ENCODE measurements at places on chromosomes 2 and 18.

GRCh38 chr18:71362140-71362539 lies 1073.3 kb downstream of the SOCS6 start:
- no peak for DNase-seq

- no peak for DNase-seq
These were observed 372.6 kb downstream of the RPRM start for GRCh38 chr2:153105829-153106578.

- peak; percentile 64 for DNase-seq
These were observed 649 bp upstream of the CLIP4 start for GRCh38 chr2:29114586-29114945.

DNA sequence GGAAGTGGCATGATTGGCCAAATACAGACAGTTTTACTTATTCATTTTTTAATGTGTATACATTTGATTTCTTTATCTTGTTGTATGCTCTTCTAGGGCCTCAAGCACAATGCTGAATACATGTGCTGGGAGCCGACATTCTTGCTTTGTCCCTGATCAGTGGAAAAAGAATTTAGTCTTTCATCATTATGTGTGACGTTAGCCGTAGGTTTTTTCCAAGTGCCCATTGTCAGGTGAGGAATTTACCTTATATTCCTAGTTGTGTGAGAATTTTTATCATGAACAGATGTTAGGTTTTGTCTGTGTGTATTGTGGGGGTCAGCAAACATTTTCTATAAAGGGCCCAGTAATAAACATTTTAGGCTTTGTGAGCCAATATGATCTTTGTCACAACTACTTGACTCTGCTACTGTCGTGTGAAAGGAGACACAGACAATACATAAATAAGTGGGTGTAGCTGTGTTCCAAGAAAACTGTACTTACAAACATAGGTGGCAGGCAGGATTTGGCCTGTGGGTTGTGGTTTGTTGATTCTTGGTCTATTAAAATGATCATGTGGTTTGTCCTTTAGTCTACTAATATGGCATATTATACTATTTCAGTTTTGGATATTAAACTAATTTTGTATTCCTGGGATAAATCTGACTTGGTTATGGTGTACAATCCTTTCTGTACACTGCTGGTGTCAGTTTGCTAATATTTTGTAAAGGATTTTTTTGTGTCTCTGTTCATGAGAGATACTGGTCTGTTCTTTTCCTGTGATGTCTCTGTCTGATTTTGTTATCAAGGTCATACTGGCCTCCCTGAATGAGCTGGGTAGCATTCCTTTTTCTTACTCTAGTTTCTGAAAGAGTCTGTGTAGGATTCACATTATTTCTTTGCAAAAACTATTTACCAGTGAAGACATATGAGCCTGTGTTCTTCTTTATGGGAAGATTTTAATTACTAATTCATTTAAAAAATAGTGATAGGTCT lies 132.2 kb upstream of the SMAD7 start:
- DNase-seq: no peak

GRCh38 chr18:74563999-74564398 lies 29.7 kb downstream of the CNDP1 start:
- no peak for DNase-seq

GRCh38 chr2:100391735-100392515 lies 25.5 kb downstream of the CHST10 start:
- DNase-seq: no peak

DNA sequence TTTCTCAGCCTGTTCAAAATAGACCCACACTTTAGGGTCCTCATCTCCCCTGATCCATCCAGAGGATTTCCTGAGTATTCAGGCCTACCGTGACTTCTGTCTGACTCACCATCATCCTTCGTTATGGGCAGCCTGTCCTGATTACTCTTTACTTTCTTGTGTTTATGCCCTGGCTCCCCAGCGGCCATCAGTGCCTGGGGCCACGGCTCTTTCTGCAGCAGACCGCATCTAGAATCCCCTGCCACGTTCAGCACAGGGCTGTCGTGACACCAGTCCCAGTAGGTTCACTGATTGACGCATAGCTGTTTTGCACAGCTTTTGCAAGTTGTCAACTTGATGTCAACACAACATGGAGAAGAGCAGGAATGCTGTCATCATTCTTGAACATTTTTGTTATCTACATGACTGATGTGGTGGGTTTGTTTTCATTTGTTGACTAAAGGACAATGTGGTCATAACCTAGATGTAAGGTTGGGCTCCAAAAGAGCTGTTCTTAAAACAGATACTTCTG lies 225.6 kb downstream of the HAUS1 start:
- DNase-seq: no peak

DNA sequence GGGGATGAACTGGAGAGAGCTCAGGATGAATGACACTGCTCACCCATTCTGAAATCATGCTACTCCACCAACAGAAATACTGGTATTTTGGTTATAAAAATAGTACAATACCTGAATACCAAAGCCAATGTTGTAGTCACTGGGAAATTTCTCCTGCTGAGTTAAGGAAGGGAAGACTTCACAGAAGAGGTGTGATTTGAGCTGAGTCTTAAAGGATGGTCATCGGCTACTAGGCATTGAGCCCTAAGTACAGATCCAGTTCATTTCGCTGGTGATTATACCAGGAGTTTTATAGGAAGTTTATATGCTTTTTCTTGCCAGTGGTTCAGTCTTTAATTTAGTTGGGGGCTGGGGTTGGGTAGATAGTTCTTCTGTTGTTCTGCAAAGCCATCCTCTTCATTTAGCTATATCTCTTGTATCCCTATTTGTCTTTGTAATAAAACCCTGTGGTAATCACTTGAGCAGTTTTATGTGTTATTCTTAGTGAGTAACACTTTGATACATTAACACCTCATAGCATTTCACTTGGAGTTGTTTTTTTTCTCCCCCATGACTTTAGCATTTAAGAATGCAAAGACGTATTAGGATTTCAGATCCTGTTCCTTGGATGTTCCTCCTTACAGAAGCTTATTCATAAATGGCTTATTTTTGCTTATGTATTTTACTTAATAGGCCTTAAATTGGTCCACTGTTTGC lies 239.9 kb upstream of the FOSL2 start:
- no peak for DNase-seq

- DNase-seq: no peak
These were observed 90.1 kb downstream of the MYCN start for GRCh38 chr2:16030206-16031057.

DNA sequence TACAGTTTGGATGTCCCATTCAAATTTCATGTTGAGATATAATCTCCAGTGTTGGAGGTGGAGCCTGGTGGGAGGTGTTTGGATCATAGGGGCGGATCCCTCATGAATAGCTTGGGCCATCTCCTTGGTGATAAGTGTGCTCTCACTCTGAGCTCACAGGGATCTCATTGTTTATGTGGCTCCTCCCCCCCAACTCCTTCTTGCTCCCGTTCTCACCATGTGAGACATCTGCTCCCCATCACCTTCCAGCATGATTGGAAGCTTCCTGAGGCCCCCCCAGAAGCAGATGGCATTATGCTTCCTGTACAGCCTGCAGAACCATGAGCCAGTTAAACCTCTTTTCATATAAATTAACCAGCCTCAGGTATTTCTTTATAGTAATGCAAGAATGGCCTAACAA lies 3.0 kb upstream of the INPP1 start:
- no peak for DNase-seq

GRCh38 chr2:225556461-225556860 lies 157.0 kb downstream of the NYAP2 start:
- DNase-seq: no peak

DNA sequence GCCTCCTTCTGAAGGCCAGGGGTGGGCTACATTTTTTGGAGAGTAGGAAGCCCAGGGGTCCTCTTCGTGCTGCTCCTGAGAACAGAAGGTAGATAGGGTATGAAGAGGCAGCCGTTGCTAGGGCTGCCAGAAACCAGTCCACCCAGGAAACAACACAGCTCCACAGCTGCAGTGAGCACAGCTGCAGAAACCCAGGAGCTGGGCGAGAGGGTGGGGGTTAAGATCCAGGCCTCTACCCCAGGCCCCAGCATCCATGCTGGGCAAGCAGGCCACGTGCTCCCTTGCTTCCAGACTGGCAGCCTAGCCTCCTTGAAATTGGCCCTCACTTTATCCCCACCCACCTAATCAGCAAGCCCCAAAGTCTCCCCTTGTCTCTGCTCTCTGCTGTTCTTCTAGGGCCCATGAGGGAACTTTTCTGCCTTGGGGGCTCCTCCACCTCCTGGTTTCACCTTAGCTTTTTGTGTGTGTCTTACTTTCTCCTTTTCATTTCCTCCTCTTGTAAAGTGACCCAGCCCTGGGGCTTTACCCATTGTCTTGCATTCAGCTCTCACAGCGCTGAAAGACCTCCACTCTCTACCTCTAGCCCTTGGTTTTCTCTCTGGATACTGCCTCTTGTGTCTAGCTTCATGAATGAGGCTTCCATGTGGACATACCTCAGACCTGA lies 30.7 kb downstream of the STON1 start:
- no peak for DNase-seq

DNA sequence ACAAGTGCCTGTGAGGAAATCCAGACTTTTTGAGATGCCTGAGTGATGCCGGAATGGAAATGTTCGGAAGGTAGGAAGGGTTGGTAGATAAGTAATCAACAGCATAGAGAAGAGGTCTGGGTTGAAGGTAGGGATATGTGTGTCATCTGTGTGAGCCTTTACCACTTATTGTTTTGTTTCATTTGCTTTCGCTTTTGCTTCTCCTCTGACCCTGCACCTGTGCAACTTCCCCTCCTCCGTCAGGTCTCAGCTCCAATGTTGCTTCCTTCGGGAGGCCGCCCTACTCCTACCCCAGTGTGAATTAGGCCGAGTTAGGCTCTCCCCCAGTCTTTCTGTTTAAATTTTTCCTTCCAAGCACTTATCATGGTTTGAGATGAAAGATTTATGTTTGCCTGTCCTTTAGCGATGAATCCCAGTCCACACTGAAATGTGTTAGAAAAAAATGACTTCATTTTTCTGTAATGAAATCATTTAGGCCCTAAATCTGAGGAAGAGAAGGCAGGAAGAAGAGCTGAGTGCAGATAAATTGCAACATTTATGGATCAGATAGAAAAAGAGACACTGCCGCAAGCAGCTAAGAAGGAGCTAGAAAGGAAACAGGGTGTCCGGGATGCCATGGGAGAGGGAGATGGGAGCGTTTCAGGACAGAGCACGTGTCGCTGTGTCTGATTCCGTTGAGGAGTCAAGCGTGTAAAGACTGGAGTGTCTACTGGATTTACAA lies 139.6 kb upstream of the PELI1 start:
- DNase-seq: no peak

- DNase-seq: peak; percentile 88
These were observed 133.4 kb upstream of the ITGA6 start for GRCh38 chr2:172293952-172294351.

GRCh38 chr2:20126040-20126439 lies 74.6 kb upstream of the LAPTM4A start:
- DNase-seq: no peak

GRCh38 chr2:69641887-69642708 lies 1.4 kb downstream of the AAK1 start:
- DNase-seq: no peak

GRCh38 chr18:303011-303410 lies 35.2 kb upstream of the THOC1 start:
- DNase-seq: no peak

DNA sequence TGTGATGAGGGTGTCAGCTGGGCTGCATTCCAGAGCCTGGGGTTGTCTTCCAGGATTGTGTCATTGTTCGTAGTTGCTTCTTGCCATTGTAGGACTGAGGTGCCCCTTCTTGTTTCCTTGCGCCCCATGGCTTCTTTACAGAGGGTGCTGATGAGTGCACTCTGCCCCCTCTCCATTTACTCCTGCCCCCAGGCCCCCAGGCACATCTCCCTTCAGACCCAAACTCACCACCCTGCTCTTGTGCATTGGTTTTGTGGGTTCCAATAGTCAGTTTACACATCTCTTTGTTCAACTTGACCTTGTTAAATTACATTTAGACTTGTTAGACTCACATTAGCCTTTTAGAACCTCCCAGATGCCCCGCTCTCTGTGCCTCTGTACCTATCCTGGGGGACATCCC lies 33.1 kb downstream of the HJURP start:
- DNase-seq: no peak

GRCh38 chr18:59813942-59814341 lies 85.9 kb upstream of the PMAIP1 start:
- no peak for DNase-seq

GRCh38 chr18:48948112-48949049 lies 2.4 kb downstream of the SMAD7 start:
- DNase-seq: peak; percentile 17

GRCh38 chr18:45324495-45325113 lies 290.7 kb upstream of the SLC14A2 start:
- DNase-seq: no peak

GRCh38 chr2:227765788-227766372 lies 20.2 kb downstream of the SCYGR8 start:
- no peak for DNase-seq

DNA sequence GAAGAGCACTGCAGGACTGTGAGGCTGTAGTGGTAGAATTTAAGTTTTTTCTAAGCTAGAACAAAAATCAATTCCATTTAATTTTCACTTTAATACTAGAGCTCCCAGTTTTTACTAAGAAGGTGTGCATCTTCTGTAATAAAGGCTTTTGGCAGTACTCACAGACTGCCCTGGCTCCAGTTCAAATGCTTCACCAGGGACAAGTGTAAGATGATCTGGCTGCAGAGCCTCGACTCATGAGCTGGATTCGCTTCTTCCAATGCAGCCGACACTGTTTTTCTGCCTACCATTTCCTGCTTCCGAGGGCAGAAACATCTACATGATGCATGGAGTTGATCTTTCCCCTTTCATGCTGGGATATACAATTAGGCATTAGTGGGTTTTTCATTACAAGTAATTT lies 87.0 kb downstream of the FARSB start:
- peak; percentile 88 for DNase-seq

DNA sequence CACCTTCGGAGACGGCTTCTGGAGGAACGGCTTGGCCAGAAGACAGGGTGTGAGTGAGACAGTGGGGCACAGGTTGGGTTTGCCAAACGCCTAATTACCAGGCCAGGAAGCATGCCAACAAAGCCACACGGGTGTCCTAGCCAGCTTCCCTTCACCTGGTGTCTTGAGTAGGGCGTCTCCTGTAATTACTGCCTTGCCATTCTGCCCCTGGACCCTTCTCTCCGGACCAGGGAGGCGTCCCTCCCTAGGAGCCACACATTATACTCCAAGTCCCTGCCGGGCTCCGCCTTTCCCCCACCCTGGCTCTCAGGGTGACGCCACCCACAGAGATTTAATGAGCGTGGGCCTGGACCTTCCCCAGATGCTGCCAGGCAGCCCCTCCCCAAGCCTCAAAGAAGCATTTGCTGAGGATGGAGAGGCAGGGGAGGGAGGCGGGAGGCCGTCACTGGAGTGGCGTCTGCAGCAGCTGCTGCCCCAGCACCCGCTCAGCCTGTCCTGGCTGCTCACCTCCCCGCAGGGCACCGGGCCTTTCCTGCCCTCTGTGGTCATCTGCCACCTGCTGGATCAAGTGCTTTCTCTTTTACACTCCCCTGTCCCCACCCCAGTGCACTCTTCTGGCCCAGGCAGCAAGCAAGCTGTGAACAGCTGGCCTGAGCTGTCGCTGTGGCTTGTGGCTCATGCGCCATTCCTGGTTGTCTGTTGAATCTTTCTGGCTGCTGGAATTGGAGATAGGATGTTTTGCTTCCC lies 20.7 kb downstream of the FOSL2 start:
- peak; percentile 87 for DNase-seq
